ENCODE measurements at places on chromosomes 3 and 15.

GRCh38 chr15:43238671-43239131, 17.9 kb upstream of the EPB42 start:
- DNase-seq = no peak

- DNase-seq = no peak
Observed at GRCh38 chr3:100988080-100988479, 5.1 kb downstream of the ABI3BP start.

DNA sequence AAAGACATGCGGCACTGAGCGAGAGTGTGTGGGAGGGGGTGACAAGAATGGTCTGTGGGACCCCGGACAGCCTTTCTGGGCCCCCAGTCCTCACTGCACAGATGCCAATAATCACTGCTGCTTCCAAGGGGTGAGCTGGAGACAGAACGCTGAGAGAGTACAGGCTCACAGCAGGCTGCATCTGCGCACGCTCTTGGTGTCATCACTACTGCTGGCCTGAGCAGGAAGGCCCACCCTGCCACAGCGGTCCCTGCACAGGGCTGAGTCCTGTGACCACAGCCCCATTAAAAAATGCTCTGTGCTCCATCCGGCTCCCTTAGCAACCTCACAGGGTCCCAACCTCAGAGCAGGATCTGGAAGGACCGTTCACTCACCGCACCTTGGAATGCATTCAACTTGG, 205.5 kb upstream of the NSMCE3 start:
- DNase-seq = no peak

DNA sequence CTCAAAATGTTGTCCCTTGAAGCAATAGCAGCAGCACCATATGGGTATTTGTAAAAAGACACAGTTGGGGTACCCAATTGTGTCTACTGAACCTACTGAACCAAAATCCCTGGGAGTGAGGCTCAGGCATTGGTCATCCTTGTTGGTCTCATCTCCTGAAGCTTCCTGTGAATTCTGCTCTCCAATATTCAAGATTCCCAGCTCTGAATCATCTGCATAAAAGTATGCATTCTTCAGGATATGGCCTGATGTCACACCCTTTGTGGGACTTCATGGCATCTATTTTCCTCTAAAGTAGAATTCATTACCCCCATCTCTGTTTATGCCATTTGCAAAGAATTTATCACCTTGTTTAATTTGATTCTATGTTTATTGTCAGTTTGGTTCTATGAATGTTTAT, 13.3 kb upstream of the PTX3 start:
- no peak for DNase-seq

DNA sequence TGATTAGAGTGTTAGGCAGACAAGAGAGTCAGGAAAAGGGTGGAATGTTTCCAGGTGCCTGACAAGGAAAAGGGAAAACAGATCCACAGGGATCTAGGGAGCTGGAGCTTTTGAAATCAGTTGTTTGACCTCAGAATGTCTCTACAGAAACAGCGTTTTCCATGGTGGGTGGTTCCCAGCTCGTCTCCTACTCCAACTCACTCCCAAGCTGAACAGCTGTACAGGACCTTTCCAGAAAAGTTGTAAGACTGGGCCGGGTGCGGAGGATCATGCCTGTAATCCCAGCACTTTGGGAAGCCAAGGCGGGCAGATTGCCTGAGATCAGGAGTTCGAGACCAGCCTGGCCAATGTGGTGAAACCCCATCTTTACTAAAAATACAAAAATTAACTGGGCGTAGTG, 55.7 kb upstream of the RYK start:
- no peak for DNase-seq

DNA sequence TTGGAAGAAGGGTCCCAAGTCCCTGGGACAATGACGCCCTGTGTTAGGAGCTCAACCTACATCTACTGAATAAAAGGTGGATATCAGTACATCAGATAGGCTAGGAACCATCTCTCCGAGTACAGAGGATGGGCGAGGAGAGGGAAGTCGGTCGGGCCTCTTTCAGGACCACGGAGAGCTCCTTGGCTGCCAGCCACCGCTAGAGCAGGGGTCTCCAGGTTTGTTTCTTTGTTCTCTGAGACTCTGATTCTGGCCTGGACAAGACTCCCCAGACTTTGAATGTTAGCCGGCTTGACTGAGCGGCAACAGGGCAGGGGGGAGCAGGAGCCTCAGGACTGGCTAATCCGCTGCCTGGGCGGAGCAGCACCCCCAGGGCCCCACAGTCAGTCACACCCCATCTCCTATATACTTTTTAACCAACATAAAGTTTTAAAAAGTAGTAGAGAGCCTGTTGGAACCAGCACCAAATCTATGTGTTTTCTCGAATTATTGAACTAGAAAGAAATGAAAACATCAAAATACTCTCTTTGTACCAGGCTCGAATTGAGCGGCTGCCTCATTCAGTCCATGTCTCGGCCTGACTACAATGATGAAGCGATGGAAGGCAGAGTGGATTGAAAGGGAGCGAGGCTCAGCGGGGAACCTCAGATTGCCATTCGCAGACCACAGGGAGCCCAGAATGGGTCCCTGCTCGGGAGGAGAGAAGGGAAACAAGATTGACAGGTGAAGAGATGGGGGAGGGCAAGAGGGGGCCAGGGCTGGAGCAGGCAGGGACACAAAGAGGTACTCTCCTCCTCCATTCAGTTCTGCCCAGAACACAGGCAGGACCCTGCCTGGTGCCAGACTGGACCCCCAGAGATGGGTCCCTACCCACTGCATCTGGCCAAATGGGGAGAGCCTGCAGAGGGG, 131.6 kb downstream of the TPRA1 start:
- DNase-seq = no peak

DNA sequence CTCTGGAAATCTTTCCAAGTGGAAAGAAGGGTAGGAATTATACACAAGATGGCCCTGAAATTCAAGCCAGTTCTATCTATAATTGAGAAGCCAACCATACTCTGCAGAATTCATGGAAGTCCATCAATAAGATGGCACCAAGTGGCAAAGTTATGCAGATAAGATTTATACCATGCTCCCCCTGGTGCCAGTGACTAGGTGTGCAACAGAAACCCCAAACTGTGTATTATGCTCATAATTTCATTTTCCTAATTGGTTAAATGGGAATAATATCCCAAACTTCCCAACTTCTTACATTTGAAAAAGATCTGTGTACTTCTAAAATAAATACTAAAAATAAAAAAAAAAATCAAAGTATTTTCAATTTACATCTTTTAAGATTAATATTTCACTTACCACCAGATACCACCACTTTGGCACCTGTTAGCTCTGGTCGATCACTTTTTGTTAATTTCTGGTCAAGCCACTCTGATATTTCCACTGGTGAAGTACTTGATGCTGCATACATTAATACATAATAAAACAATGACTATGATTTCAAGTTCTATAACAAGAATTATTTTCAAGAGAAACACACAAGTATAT, 25.9 kb downstream of the ETFA start:
- DNase-seq = no peak

- no peak for DNase-seq
Observed at GRCh38 chr15:61141497-61142125, 87.5 kb downstream of the RORA start.

GRCh38 chr15:99709243-99709986, 23.8 kb downstream of the LYSMD4 start:
- no peak for DNase-seq

GRCh38 chr15:87929841-87930240, 326.7 kb downstream of the NTRK3 start:
- DNase-seq = no peak

GRCh38 chr3:193761969-193762368, 169.0 kb downstream of the OPA1 start:
- no peak for DNase-seq

- peak; percentile 81 for DNase-seq
Observed at GRCh38 chr3:72123908-72124441, 339.0 kb upstream of the PROK2 start.

DNA sequence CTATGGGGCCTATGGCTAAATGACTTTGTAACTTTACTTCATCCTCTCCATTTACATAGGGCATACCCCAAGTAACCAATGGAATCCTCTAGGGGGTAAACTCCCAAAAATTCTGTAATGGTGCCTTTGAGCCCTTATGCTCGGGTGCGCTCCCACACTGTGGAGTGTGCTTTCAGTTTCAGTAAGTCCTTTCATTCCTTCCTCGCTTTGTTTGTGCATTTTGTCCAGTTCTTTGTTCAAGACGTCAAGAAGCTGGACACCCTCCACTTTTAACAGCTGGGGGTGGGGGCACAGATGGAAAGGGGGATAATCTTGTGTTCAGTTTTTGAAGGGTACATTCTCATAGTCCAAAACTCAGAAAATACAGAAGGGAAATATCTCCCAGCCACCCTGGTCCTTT, 84.4 kb upstream of the C2CD4B start:
- no peak for DNase-seq

GRCh38 chr3:25692341-25692740, 27.6 kb upstream of the TOP2B start:
- DNase-seq = no peak

DNA sequence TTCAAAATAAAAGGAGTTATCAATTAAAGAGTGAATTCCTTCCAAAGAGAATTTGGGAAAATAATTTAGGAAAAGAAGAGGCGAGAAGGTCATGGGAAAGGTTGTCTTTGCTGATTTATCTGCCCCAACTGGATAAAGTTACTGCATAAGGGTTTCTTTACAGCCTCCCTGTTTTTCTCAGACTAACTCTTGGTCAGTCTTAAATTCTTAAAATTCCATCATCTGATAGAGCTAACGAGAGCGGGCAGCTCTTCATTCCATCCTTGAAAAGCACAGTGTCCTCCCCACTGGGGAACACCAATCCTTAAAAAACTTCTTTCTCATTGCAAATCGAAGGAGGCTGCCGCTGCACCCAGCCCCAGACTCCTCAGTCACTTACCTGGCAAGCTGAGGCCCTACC, 107.2 kb downstream of the PGPEP1L start:
- DNase-seq = no peak

- peak; percentile 75 for DNase-seq
Observed at GRCh38 chr3:36525115-36525801, 145.0 kb downstream of the STAC start.

- DNase-seq = no peak
Observed at GRCh38 chr3:141499284-141499683, 12.5 kb downstream of the RASA2 start.

DNA sequence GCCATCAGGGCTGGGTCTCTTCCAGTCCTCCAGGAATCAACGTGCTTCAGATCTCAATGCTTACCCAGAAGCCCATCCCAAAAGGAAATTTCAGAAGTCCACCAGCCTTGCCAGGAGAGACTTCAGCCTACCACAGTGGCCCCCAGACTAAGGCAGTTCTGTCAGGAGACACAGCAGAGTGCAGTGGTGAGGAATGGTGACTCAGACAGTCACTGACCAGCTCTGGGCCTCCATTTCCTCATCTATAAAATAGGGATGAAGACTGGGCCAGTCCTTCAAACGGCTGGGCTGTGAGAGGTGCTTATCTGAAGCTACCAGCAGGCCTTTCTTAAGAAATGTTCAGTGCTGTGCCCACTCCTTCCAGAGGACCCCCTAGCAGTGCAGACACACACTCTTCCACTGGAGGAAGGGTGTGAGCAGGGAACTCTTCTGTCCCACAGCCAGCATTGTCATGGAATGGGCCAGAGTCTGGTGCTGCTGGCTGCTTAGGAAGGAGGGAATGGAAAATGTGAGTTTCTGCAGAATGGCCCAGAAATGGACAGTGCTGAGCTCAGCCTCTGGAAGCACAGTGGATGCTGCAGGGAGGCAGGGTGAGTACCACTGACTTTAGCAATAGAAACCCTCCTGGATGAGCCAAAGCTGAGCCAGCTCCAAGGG, 41.6 kb upstream of the DUSP7 start:
- DNase-seq = no peak

DNA sequence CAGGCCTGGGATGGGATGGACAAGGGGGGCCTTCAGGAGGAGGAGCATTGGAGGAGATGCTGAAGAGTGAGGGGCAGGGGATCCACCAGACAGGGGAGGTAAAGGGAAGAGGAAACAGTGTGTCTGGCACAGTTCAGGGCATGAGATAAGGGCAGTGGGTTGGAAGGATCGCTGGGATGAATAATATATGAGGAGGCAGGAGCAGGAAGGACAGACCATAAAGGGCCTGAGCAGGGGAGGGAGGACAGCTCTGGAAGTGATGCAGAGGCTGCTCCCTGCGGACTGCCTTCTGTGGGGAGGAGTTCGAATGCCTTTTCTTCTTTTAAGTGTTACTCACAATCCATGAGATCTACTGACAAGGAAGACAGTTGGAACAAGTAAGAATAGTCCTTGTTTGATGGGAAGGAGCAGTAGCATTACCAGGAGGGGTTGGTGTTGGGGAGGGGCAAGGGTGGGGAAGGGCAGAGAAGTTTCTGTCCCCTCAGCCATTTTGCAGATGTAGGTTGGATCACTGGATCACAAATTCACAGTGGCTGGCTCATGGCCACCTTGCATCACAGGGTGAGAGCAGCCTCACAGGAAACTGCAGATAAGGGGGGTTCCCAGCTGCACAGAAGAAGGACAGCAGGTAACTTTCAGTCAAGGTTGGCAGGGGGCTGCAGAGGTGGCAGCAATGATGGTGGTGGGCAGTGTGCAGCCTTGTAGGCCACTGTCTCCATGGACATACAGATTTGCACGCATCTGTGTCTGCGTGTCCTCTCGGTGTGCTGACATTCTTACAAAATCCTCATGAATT, 91.9 kb upstream of the SNRPN start:
- no peak for DNase-seq

- no peak for DNase-seq
Observed at GRCh38 chr3:20028905-20029331, 11.3 kb upstream of the KAT2B start.
